NCI-H187 (cell line): ENCODE measurements at places on chromosomes 12 and 14.

DNA sequence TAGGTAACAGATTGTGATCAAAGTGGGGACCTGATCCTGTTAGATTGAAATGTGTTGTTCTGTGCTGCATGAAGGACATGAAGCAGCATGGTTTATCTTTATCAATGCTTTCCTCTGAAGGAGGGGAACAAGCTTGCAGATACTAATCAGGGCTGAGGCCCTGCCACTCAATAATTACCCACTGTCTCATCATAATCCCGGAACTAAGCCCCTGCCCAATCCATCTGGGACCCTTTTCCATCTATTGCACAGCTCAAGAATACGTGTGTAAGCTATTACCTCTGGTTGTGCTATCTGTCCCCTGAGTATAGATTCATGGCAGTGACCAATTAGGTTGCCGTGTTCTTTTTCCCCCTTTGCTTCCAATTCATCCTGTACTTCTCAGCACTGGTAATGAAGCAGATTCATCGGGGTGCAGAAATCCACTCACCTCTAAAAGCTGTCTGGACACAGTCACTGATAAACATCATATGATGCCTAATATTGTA lies 67.8 kb downstream of the OTX2 start:
- DNase-seq, result no peak

DNA sequence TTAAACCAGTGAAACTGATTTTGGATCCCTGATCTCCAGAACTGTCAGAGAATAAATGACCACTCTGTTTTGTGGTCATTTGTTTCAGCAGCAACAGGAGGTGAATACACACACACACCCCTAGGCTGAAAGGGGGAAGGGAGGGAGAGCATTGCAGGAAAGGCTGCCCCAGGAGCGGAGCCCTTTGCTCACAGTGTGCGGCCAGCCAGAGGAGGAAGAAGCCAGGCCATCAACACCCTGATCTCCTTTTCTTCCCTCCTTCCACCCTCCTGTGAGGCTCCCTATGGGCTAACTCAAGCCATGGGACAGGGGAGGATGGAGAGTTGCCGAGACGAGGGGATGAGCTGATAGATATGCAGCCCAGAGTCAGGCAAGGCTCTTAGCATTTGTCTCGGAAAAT lies 211.9 kb downstream of the TBX5 start:
- no peak for DNase-seq

- DNase-seq, result no peak
Observed at GRCh38 chr12:75390156-75390898, 562 bp upstream of the GLIPR1L2 start.

- DNase-seq, result no peak
Observed at GRCh38 chr12:1972260-1972659, 32.0 kb downstream of the DCP1B start.

DNA sequence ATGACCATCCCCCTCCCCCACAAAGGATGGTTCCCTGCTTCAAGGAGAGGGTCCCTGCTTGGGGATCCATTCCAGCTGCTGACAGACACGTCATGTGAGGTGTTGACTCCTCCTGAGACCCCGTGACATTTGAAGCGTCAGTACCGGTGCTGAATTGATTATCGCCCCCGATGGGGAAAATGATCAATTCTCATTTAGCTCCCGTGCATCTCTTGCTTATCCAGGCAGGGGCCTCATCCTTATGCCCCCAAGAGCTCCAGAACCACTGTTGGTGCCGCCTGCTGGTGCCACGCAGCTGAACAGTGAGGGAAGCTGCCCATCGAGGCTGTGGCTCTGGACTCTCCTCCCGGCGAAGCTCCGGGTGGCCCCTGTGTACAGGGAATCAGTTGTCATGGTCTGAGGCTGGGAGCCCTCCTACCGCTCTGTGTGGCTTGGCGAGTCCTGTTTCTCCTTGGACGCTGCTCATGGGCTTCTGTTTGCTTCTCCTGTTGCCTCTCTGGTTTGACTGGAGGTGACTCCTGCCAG lies 4.6 kb downstream of the KIF26A start:
- no peak for DNase-seq

- no peak for DNase-seq
Observed at GRCh38 chr12:131571827-131572226, 139.1 kb upstream of the SFSWAP start.

GRCh38 chr12:80316222-80316621 lies 127.8 kb upstream of the PTPRQ start:
- no peak for DNase-seq

DNA sequence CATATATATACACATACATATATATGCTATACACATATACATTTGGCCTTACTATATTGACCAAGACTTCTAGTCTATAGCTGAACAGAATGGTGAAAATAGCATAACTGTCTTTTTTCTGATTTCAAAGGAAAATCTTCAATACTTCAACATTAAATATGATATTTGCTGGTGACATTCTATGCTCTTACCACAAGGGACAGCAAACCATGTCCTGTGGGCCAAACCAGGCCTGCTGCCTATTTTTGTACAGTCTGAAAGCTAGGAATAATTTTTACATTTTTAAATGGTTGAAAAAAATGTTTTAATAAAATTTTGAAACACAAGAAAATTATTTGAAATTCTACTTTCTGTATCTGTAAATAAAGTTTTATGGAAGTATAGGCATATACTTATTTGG lies 63.6 kb downstream of the EML5 start:
- DNase-seq, result no peak

GRCh38 chr14:21385188-21385904 lies 1.5 kb upstream of the SUPT16H start:
- no peak for DNase-seq

GRCh38 chr12:49357103-49357678 lies 10.1 kb upstream of the SPATS2 start:
- DNase-seq, result no peak

DNA sequence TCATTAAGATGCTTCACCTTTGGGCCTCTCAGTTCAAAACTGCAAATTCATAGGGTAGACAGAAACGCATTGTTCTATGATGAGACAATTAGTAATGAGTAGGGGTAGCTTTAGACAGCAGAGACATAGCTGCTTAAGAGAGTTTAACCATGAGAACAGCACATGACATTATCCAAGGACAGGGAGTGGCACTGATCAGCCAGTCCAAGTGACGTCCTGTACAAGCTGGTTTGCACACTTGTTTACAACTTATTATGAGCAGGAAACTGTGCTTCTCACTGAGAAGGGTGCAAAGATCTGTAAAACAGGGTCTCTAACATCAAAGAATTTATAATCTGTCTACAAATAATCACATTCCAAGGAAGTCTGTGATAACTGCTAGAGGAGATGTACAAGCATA lies 11.2 kb upstream of the SRSF5 start:
- DNase-seq, result no peak

DNA sequence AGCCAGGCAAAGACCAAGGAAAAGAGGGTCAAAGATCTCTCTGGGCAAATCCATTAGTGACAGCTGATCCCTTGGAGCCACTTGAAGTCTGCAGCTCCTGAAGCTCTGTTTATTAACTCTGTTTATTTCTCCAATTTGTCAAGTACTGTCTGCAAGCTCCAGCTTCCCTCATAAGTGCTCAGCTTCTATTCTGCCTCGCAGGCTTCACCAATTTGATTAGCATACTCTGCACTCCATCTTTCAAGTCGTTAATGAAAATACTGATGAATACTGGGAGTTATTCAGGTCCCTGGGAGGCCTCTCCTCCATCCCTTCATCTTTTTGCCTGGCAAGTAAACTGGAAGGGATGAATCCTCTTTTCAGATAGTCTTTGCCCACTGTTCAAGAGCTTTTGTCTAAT lies 54.3 kb downstream of the TTC9 start:
- no peak for DNase-seq

DNA sequence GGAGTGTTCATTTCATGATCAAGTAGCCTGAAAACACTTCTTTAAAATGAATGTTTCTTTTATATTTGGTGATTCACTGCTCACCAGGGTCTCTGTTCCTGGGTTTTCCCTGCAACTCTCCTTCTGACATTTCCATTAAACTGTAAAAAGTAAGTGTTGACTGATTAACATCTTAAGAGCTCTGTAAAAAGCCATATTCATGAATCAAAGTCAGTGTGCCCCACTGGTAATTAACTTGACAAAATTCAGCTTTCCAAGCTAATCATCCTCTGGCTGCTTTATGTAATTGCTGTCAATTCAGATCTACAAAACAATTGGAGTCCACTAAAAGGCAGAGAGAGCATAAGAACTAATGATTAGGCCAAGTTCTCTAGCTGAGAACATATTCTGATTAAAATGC lies 41.6 kb downstream of the CNTN1 start:
- DNase-seq, result no peak

GRCh38 chr12:28130234-28130624 lies 60.0 kb upstream of the CCDC91 start:
- no peak for DNase-seq

GRCh38 chr12:62618319-62618718 lies 151.7 kb downstream of the MON2 start:
- DNase-seq, result no peak

- DNase-seq, result no peak
Observed at GRCh38 chr12:55626154-55626553, 10.5 kb upstream of the OR10P1 start.

GRCh38 chr12:105365231-105365630 lies 34.7 kb downstream of the C12orf75 start:
- no peak for DNase-seq

DNA sequence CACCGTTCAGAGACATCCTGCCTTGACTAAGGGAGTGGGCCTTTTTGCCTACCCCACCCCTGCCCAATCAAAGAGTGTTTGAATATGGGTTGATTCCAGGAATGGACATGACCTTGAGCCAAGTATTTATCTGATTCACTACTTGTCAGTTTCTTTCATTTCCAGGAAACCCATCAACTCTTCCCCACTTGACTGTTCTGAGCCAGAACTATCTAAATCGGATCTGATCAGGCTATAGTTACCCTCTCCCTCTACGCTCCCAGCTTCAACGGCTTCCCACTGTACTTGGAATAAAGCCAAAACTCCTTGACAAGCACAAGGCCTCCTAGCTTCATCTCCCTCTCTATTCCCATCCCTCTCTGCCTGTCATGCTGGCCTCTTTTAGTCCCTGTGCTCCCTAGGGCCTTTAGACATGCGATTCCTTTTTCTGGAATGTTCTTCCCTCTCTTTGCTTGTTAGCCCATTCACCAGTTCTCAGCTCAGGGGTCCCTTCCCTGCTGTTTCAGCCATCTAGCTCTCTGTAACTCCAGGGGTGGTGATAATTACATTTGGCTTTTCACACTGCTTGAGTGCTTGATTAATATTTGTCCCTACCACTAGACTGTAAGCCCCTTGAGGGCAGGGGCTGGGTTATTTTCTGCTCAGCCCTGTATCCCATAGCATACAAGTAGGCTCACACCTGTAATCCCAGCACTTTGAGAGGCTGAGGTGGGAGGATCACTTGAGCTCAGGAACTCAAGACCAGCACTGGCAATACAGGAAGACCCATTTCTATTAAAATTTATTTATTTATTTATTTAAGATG lies 5.5 kb upstream of the ITPK1 start:
- DNase-seq, result no peak

DNA sequence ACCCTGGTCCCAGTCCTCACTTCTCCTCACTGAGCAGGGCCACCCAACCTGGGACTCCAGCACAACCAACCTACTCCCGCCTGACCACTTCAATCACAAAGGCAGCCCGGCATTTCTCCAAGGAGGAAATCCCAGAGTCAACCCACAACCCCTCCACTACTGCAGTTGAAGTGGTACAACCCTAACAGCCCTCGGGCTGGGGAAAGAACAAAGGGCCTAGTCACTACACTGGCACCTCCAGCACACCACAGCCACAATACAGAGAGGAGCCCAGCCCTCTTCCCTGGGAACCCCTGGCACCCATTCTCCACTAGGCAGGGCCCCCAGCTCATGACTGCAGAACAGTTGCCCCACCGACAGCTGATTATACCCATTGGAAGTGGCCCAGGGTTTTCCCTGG lies 13.7 kb upstream of the OR5AU1 start:
- no peak for DNase-seq

DNA sequence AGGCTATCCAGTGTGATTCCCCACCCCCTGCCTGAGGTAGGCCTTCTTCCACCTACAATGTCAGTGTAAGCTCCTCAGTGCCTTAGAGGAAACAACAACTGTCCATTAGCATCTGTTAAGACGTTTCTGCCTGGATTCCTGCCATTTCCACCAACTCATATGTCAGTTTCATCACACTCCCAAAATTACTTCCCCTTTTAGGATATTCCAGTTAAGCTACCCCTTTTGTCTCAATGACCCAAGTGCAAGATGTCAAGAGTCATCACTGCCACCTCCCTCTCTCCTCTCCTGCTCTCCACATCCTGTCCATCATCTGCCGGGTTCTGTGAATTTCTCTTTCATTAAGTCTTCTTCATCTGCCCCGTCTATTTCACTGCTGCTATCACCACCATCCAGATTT lies 189.4 kb downstream of the DPF3 start:
- DNase-seq, result no peak

DNA sequence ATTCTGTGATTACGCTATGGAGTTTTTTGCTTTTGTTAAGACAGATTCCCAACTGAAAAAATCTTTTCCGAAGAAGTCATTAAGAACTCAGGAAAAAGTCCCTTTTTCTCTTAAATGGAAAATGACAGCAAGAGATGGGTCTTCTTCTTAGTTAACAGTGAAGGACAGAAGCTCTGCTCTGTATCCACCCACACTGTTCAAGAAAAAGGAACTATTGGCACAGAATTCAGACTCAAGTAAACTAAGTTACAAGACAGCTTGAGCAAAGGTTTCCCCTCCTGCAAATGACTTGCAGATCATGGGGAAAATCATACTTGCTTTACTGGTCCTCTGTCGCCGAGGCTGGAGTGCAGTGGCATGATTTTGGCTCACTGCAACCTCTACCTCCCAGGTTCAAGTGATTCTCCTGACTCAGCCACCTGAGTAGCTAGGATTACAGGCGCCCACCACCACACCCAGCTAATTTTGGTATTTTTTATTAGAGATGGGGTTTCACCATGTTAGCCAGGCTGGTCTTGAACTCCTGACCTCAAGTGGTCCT lies 137.1 kb upstream of the AEBP2 start:
- DNase-seq, result no peak

DNA sequence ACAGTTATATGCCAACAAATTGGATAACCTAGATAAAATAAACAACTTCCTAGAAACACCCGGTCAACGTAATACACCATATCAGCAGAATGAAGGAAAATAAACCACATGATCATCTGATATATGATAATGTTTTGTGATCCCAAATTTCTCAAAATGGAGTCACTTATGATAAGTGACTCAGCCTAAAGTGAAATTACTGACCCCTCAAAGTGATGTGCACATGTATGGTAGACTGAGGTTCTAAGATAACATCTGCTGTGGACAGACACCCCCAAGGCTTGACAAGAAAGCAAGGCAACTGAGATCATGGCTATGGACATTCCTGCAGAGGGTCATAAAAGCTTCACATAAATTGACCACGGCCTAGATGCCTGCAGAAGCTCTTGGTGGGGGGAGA lies 105.1 kb upstream of the DCN start:
- DNase-seq, result no peak

- no peak for DNase-seq
Observed at GRCh38 chr12:88577537-88577936, 2.7 kb downstream of the KITLG start.

GRCh38 chr12:88723219-88723618 lies 142.9 kb upstream of the KITLG start:
- DNase-seq, result no peak
